Stromal cell of bone marrow (primary cell): ENCODE measurements at places on chromosomes 6 and 20.

DNA sequence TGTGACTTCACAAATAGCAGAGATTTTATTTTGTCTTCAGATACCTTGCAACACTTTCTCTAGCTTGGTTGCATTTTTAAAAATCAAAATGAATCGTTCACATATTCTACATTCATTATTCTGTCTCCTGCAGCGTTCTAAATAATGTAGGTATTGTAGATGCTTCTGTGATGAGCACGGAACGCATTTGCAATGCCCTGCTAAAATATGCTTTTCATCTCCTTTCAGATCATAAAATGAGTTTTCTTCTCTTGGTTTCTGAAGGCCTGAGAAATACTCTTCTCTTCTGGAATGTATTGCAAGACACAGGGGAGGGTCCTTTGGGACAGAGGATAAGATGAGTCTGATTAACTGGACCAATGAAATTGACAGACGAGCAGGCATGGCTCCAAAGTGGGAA lies 390.7 kb downstream of the PREX1 start:
- DNase-seq, result no peak

- no peak for DNase-seq
Observed at GRCh38 chr6:150546457-150546856, 53.2 kb upstream of the PLEKHG1 start.

DNA sequence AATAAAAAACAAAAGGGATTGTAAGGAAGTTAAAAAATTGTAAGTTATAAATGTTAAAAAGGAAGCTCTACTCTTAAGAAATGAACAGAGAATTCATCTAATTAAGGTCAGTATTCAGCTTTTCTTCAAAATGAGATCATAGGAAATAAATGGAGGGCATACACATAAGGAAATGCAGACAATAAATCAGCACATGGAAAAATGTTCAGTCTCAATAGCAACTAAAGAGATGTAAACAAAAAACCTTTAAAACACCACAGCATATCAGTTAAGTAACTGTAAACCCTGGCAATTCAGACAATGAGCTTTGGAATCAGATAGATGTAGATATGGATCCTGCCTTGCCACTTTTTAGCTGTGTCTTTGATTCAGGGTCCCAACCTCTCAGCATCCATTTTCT lies 24.0 kb upstream of the CLIC5 start:
- no peak for DNase-seq

DNA sequence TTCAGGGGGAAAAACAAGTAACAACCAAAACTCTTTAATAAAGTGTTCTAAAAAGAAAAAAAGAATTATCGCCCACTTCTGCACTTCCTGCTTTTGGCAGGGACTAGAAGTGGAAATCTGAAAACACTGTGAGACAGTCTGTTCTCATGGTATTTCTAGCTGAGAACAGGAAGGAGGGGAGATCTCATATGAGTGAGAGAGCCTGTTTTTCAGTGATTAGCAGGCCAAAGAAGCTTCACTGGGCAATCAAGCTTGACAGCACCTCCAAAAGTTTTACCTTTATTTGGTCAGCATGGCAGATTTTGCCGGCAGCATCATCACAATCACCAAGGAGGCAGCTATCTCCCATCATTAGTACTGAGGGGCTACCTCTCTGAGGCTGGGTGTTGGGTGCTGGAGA lies 79.5 kb upstream of the ATXN1 start:
- no peak for DNase-seq

DNA sequence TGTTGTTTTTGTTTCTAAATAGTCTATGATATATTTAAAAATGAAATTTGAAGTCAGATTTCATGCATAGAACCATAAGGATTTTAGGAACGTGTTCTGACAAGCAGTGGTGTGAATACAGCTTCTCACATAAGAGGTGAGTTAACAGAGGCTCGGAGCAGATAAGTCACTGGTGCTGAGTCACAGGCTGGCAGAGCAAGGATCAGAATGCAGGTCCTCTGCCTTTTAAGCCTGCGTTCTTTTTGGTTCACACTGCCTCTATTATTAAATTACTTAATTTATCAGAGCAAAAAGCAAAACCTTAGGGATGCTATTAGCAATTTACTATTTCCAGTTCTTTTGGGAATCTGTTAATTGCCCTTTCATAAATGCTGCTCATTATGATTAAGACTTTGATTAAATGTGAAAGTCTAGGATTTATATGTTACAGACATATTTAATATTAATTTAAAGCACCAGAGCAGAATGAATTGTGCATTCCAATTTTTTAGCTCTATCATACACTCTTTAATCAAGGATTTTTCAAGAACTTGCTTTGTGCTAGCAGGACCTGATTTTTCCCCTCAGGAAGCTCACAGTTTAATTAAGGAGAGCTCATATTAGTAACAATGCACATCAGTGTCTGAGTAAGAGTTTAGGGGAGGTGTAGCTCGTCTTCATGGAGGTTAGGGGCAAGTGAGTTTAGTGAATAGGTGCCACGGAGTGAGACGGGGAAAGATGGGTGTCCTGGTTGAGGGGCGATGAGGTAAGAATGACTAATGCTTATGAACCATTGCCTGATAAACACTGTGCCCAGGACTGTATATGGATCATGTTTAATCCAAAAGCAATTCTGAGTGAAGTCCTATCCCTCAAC lies 212.7 kb upstream of the AGPAT4 start:
- no peak for DNase-seq
